Psoas muscle (tissue), 8 donors: ENCODE measurements at places on chromosomes 4 and X.

DNA sequence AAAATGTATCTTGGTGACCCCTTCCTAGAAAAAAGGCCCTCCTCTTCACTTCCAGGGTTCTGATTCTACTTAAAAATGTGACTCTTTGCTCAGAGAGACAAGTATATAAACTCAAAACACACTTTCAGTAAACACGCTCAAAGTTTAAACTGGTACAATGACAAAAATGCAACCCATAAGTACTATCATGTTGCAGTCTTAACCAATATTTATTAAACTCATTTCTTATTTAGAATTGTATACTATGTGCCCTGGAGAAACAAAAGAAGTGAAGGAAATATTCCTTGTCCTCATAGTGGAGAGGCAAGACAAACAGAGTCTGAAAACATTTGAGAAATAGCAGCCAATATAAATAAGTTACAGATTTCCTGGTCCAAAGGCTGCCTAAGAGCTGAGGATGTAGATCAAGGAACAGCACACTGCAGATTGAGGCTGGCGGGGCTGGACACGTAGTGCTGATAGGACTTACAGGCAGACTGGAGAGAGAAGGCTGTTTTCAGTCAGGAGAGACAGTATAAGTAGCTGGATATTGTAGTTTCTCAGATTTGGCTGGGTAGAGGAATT lies 39.1 kb upstream of the ANXA3 start:
- DNase-seq: no peak

- no peak for DNase-seq
Measured at GRCh38 chrX:39144323-39144722, 343.1 kb downstream of the MID1IP1 start.

DNA sequence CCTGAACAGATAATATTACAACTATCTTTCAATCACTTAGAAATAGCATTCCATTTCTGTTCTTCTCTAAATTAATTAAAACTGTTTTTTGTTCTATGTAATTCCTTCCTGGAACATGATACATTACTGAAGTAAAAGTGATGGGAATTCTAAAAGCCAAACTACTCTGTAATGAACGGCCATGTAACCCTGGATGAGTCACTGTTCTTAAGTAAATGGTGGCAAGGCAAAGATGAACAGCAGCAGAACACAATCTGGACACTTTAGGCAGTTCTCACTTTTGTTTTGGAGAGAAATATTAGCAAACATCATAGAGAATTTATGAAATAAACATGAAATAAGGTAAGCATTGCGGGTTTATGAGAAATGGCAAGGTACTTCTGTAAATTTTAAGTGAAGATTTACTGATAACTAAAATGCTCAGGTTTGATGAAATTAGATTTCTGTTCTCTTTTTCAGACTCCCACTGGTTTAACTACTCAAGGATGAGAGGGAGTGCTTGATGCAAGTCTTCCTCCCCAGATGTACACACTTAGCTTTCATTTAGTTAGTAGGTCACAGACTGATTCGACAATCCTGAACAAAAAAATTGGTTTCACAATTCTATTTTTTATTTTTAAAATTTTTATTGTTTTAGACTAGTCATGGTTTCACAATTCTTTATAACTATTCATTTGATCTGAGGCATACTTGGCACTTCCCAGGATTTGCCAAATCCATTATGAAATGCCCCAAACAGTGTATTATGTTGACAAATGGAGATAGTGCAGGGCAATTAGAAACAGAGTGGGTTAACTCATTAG lies 964 bp upstream of the GPR82 start:
- DNase-seq: no peak

- no peak for DNase-seq
Measured at GRCh38 chrX:111581086-111581485, 69.6 kb downstream of the SERTM2 start.

- no peak for DNase-seq
Measured at GRCh38 chr4:38782452-38783108, at the start of gene TLR10. TSS of gene TLR10 (minus strand) at chr4:38782990. CDS start at chr4:38775590, 7,400 bp downstream.

DNA sequence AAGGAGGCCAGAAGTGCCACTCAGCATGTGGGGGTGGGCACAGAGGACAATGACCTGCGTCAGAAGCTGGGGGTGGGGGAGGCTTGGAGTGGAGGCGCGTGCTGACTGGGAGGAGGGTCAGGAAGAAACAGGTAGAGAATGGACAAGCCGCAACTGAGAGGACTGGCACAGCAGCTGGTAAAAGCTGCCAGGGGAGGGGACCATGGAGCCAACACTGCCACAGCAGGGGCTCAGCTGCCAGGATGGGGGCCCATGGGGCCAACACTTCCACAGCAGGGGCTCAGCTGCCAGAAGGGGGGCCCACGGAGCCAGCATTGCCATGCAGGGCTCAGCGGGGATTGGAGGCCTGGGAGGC lies 19.1 kb downstream of the RNF212 start:
- DNase-seq: no peak

DNA sequence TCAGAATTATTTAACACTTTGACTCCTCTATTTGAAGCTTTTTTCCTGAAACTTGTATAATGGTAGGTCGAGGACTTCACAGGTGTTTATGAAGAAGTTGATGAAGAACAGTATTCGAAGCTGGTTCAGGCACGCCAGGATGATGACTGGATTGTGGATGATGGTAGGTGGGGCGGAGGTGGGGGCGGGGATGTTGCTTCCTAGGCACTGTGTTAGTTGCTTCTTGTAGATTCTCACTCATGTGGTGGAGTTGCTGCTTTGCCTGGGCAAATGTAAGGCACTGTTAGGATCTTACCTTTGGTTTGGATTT lies 9.4 kb downstream of the POLA1 start:
- no peak for DNase-seq

GRCh38 chr4:3638080-3638795 lies 106.0 kb upstream of the LRPAP1 start:
- no peak for DNase-seq

- DNase-seq: no peak
Measured at GRCh38 chr4:86847571-86847970, 1.6 kb downstream of the SLC10A6 start.

DNA sequence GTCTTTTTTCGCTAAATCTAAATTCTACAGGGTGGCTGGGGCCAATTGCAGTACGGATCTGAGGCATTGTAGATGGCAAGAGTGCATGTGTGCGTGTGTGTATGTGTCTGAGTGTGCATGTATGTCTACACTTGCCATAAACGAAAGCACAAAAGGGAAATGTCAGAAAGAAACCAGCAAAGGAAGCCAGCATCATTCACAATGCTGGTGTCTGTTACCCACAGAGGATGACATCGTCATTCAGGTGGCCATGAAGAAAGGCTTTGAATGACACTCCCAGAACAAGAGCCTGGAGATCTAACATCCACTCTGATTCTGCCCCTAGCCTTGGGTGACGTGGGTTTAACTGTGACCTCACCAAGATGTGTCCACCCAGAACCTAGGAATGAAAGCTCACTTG lies 124.6 kb downstream of the DHRSX start:
- no peak for DNase-seq

DNA sequence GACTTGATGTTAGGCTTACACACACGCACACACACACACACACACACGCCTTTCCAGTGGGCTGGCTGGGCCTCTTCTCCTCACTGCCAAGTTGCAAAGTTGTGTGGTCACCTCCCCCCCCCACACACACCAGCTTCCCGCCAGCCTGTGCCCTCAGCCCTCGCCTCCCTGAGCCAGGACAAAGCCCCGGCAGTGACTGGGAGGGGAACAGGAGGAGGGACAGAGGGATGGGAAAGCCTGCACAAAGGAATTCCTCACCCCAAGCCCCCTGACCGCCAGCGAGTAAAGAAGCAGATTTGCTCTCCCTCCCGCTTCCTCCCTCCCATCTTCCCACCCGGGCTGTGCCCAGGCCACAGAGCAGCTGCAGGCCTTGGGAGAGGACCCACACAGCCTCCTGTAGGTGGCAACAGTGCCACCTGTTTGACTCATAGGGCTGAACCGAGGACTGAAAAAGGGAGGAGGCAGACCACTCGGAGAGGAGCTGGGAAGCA lies at the start of gene GDPD2:
Gene GDPD2, plus strand, starts transcription at position 464 of the 491 bp plus-strand sequence. CDS start 1,671 bp downstream, outside the sequence.
- DNase-seq: no peak

- DNase-seq: no peak
Measured at GRCh38 chr4:176492646-176493302, 173.0 kb downstream of the SPCS3 start.

DNA sequence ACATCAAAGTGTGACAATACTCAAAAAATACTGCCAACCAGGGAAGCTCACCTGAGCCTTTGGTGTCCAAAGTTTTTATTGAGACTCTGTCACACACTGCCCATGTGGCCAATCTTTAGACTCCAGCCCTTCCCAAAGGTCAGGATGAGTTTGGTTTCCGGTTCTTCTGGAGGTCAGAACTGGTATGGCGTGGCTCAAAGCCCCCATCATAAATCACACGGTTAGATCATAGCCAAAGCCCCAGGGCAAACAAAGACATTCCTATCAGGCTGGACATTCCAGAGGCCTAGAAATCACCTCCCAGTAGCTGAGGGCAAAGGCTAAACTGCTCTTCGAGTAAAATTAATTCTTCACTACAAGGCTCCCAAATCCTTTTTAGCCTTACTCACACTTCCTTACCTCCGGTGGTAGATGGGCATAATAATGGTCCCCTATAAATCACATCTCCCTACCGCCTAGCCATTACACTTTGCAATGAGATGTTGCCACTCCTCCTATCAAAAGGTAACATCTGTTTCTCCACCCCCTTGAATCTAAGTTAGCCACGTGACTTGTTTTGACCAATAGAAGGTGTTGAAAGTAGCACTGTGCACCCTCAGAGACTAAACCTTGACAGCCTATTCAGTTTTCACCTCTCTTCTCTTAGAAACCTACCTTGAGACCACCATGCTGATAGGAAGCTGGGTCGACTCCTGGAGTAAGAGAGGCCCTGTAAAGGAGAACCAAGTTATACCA lies 137.8 kb upstream of the DUSP21 start:
- DNase-seq: no peak

GRCh38 chr4:77852892-77853495 lies 9.6 kb upstream of the MRPL1 start:
- no peak for DNase-seq

DNA sequence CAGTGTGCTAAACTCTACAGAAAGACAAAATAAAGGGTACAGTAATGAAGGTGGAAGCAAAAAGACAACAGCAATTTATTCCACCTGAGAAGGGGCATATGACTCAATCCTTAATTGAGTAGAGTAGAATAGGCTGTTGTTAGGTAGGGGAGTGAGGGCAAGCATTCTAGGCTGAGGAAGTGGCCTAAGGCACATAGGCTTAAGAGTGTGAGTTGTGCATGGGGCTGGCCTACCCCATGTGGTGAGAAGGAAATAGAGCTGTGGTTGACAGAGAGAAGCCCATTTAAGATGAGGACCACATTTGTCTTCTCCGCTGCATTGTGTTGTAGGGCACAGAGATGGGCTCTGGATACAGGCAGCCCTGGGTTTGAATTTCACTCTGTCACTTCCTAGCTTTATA lies 3.4 kb upstream of the ZCCHC18 start:
- DNase-seq: no peak

GRCh38 chr4:111037591-111038360 lies 414.9 kb upstream of the PITX2 start:
- DNase-seq: no peak

- no peak for DNase-seq
Measured at GRCh38 chrX:103464072-103464773, 55.1 kb downstream of the RAB40A start.

GRCh38 chr4:72205831-72206230 lies 174.0 kb downstream of the NPFFR2 start:
- no peak for DNase-seq

- DNase-seq: no peak
Measured at GRCh38 chr4:184007891-184008290, 102.8 kb downstream of the STOX2 start.

GRCh38 chrX:37854148-37854547 lies 6.8 kb upstream of the DYNLT3 start:
- no peak for DNase-seq

- DNase-seq: no peak
Measured at GRCh38 chr4:128512161-128512560, 224.5 kb upstream of the PGRMC2 start.

GRCh38 chr4:139278912-139279759 lies 889 bp downstream of the MGARP start:
- no peak for DNase-seq

- no peak for DNase-seq
Measured at GRCh38 chr4:169658196-169658595, 37.8 kb downstream of the CLCN3 start.

GRCh38 chrX:46407036-46407752 lies 138.0 kb downstream of the ZNF674 start:
- no peak for DNase-seq

GRCh38 chr4:112604589-112604988 lies 32.1 kb downstream of the ZGRF1 start:
- no peak for DNase-seq

GRCh38 chrX:153816831-153817690 lies 13.3 kb downstream of the PDZD4 start:
- no peak for DNase-seq

- no peak for DNase-seq
Measured at GRCh38 chr4:77188498-77189220, 31.7 kb downstream of the CCNG2 start.

DNA sequence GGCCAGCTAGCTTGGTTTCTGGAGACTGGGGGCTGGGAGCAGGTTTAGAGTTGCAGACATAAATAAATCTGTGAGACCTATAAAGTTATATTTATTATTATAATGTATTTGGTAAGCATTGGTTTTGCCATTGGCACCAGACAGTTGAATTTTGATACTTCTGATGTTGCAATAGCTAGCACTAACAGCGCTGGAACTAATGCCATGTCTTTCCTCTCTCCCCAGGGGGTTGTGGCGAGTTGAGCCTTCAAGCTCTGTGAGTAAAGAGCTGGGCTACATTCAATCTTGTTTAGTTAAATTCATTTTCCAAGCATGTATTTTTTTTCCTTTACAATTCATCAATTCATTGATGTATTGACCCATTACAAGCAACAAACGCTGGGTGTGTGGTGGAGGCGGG lies 358.7 kb upstream of the NR3C2 start:
- no peak for DNase-seq

GRCh38 chr4:54941994-54942552 lies 183.3 kb downstream of the KDR start:
- peak; percentile 16 for DNase-seq

DNA sequence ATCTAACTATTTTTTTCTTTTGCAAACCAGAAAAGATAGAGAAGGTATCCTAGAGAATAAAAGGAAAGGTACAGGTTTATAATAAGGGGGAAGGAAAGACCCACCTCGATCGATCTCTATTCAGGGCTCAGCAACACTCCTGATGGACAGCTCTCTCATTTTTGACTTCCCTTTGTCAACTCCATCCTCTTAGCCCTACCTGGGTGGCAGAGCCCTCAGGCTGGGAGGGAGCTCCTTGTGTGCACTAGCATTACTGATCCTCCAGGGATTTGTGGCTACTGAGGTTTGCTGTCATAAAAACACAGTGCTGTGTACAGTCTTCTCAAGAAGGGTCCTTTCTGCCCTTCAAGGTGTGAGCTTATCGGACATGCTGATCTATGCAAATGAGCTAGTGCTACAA lies 111.0 kb downstream of the MID1 start:
- no peak for DNase-seq
